SW480 (cell line): ENCODE measurements at places on chromosomes 1 and 21.

- DNase-seq = peak; percentile 73
Observed at GRCh38 chr1:8903908-8904650, 25.6 kb upstream of the ENO1 start.

DNA sequence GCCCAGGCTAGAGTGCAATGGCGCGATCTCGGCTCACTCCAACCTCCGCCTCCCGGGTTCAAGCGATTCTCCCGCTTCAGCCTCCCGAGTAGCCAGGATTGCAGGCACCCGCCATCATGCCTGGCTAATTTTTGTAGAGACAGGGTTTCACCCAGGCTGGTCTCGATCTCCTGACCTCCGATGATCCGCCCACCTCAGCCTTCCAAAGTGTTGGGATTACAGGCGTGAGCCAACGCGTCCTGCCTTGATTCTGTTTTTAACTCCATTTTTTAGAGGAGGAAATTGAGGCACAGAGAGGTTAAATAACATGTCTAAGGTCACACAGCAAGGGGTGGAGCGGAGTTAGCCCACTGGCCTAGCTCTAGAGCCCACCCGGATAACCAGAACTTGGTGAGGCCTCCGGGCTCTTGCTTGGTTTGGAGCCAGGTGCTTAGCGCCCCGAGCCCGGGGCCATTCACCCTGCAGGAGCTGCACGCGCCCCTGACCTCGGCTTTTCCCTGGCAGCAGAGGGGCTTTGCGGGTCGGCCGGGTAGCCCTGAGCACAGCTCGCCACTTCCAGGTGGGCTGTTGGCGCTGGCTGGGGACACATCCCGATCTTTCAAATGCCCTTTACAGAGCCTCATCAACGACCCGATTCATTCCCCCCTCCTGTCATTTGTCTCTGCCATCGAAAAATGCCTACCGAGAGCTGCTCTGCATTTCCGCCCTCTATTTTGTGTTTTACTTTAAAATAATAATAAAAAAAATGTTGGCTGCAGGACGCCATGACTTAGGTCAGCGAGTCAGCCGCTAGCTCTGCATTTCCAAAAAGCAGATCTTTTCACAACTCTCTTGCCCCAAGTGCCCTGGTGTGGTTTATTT, 11.2 kb downstream of the SIM2 start:
- no peak for DNase-seq

GRCh38 chr1:3250624-3251023, 181.6 kb downstream of the PRDM16 start:
- no peak for DNase-seq

DNA sequence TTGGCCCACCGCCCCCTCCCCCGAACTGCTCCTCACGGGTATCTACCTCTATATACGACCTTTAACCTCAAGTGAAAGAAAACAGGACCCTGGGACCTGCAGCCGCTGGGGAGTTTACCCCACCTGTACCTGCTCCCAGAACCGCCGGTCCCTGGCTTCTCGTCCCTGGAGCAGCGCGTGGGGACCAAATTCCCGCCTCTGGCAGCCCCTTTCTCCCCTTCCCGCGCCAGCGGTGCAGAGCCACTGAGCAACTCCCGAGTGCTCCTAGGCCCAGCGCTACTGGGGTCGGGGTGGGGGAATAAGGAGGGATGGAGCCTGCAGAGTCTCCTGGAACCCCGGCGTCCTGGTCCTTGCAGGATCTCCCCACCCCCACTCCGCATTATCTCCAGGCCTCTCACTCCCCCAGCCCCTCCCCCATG, 1.6 kb downstream of the SYT6 start:
- DNase-seq = no peak

DNA sequence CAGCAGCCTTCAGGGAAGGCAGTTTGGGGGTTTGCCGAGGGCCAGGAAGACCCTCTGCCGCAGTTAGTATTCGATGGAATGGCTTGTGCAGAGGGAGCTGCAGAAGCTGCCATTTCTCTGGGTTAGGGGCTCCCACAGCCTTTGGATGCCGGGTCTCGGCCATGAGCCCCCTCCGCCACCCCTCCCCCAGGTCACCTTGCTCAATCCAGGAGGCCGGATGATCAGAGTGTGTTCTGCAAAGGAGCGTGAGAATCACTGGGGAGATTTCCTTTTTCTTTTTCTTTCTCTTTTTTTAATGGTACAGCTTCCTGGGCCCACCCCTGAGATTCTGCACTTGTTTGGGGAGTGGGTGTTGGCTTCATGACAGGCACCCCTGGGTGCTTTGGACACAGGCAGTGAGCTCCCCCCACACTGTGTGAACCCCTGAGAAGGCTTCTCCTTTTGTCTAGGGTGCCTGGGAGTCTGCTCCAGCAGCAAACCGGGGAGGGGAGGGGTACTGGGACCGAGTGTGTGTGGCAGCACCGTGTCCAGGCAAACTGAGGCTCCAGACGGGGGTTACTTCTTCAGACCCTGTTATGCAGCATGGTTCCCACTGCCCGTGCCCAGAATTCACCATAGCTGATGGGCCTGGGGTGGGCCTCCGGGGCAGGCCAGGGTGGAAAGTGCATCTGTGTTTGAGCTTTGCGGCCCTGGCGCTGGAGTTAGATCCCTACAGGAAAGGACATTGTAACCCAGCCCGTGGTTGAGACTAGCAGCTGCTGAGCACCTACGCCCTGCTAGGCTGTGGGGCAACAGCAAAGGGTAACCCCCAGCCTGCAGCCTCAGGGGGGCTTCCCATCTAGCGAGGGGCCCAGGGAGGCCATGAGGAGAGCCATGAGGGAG, 18.5 kb downstream of the TNFRSF1B start:
- no peak for DNase-seq

DNA sequence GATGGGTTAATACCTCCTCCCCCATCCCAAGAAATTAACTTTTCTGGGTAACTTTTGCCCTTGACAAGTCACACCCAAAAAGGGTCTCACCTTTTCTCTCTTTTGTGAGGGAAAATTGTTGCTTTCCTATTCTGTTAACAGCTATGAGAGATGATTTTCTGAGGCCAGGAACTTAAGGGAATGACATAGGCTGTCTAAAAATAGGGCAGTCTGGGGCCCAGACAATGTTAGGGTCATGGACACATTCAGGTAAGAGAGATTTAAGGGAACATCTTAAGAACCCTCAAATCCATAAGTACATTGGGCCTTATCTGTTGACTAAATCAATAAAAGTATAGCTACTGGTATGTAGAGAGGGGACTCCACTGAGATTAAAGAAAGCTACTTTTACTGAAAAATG, 8.4 kb upstream of the GSTM3 start:
- no peak for DNase-seq

GRCh38 chr1:6928106-6928885, 143.0 kb downstream of the CAMTA1 start:
- no peak for DNase-seq

DNA sequence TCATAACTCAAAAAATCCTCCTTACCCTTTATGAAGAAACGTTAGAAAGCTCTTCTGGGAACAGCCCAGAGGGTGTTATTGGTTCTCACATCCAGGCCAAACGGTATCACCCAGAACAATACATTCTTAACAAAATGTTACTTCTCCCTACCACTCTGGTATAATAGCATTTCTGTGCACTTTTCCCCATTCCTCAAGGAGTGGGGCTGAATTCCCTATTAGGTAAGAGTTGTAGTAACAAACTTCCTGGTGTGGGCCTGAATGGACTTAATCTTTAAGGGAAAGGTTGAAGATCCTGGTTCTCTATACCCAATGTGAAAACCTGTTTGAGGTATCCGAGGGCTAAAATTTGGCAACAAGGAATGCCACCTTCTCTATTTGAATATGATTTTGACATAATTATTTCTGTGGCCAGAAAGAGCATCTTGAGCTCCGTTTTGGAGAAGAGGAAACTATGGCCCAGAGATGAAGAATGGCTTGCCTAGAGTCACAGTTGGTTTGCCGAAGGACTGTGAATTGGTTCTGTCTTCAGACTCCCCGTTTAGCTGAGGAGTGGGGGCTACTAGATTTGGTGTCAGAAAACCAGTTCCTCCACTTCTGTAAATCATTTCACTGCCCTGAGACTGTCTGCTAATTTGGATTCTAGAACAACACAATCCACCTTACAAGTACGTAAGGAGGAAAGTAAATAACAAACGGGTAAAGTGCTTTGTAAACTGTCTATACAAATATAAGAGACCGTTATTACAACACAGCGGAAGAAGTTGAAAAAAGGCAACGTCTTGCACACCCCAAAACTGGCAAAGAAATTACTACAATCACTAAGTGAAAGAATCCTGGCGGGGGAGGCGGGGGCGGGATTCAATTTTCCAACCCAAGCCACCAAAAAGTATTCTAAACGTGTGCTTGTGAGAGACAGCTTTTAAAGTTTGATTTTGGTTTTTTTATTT, 2.3 kb downstream of the ANP32E start:
- DNase-seq = no peak

GRCh38 chr21:32477424-32477745, 64.9 kb downstream of the EVA1C start:
- no peak for DNase-seq

- no peak for DNase-seq
Observed at GRCh38 chr1:108961198-108961597, 2.1 kb downstream of the CLCC1 start.

GRCh38 chr1:25431955-25432719, 1.4 kb downstream of the MACO1 start:
- no peak for DNase-seq

- DNase-seq = no peak
Observed at GRCh38 chr1:182626527-182626926, 22.3 kb upstream of the RGS16 start.

DNA sequence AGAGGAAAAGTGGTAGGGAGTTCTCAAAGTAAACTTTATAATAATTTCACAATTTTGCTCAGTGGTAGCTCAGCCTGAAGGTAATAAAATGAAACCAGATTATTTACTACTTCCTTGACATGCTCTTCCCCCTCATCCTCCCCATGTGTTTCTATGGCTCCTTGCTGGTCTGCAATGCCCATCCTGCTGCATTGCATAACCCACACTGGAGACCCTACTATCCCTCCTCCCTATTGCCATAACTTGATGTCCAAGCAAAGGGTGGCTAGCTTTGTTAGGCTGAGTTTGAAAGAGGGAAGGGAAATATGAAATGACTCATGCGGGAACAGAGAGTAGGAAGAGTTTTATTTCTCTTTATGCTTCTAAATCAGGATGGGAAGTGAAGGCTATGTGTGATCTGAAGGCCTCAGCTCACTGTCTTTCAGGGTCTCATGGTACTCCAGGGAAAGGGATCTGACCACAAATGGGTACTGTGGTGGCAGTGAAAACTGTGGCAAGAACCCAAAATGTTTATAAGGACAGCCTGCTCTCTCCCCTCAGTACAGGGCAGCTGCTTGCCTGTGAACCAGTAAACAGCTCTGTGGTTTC, 36.4 kb upstream of the HSD17B7 start:
- no peak for DNase-seq

DNA sequence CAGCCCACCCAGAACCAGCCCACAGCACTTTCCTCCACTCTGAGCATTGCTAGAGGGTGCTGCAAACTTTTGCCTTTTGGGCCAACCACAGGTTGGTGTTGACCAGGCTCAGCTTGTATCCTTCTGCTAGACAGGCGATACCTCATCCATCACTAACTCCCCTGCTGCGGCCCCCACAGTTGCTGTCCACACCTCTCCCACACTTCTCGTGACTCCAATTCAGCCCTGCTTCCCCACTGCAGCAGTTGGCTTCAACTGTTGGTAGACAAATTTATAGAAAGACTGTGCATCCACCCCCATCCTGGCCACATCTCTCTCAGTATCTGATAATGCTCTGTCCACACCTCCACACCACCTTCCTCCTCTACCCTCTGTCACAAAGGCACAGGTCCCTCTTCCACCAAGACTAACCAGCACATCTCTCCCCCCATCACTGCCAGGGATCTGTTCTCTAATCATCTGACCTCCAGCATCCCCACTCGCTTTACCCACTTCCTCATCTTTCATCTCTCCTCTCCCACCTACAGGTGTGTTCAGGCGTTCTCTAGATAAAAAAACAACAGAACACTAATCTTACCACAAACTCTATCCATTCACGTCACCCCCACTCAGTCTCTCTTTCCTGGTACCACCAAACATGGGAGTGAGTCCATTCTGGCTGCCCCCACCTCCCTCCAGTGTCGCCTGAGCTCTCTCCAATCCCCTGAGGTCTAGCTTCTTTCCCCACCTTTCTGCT, 15.8 kb upstream of the SLC25A44 start:
- DNase-seq = no peak

DNA sequence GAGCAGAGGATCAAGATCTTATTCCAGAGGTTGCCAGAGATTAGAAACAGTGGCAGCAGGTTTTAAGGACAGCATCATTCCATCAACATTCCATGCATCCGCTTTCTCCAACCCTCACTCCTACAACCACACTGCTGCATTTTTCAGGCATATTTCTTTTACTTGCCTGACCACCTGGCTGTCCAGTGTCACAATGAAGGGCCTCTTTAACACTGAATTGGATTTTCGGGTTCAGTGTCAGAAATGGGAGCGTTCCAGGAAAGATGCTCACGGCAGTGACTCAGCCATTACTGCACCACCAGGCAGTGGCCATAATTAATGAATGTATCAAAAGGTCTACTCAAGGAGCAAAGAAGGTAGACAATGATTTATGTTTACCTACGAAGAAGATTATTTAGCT, 200.4 kb upstream of the ESRRG start:
- DNase-seq = no peak

- no peak for DNase-seq
Observed at GRCh38 chr1:27503844-27504587, 14.0 kb upstream of the WASF2 start.

GRCh38 chr1:12032161-12032621, 12.9 kb downstream of the MIIP start:
- DNase-seq = no peak

DNA sequence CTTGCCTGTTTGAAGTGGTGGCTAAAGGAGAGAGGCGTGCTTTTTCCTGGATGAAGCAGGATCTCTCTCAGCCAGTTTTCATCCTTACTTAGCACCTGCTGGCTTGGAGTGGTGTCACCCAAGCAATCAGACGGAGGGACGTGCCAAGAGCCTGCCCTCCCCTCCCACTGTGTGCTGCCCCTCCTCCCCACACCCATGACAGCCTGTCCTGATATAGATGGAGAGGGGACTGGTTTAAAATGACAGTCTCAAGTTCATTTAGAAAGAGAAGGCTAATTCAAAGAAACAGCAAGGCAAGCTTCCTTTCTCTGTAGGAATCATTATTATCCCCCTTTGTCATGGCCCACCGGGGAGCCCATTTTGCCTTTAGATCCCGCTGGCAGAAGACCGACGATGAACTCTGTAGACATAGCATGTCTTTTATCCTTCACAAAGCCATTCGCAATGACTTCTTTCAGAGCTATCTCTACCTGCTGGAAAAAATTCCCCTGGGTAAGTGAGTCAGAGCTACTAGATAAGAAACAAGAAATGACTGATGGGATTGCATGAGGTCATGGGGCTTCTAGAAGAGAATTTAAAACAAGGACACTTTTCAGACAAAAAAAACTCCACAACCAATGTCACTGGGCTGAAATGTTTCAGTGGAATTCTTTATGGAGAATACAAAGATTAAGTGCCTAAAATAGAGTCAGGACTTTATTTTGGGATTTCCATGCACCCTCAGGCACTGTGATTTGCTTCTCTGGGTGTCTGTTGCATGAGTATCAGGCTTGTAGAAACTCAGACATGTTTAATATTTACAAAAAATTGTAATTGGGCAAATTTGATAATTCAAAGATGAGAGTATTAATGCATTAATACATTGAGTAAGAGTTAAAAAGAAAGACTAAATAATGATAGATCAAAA, at the start of gene NTMT2:
Gene NTMT2, plus strand, starts transcription at position 190 of the 907 bp plus-strand sequence. Its CDS starts 149 bp downstream, at position 339.
- no peak for DNase-seq

- no peak for DNase-seq
Observed at GRCh38 chr1:210301615-210302000, 27.1 kb upstream of the HHAT start.
